ENCODE measurements at places on chromosomes 12 and 14.

GRCh38 chr14:34853041-34853440 is 22.1 kb downstream of the BAZ1A start:
- no peak for DNase-seq

DNA sequence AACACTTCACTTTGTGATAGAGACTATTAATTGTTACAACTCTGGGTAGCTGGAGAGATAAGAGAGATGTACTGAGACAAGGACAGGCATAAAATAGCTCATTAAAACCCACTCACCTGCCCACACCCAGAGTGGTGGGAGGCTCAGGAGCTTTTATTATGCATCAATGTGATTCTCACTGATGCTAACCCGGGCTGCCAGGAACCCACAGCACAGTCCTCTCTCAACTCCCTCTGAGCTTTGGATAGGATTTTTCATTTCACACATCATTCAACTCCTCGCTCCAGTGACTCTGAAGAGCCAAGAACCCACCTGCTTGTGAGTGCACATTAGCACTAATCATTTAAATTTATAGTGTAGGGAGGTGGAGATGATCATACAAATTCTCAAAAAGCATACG is 827.9 kb downstream of the FLRT2 start:
- DNase-seq = no peak

- no peak for DNase-seq
Observed at GRCh38 chr14:31855262-31855661, 221.8 kb upstream of the ARHGAP5 start.

- DNase-seq = no peak
Observed at GRCh38 chr14:58738189-58738836, 100.6 kb downstream of the DACT1 start.

DNA sequence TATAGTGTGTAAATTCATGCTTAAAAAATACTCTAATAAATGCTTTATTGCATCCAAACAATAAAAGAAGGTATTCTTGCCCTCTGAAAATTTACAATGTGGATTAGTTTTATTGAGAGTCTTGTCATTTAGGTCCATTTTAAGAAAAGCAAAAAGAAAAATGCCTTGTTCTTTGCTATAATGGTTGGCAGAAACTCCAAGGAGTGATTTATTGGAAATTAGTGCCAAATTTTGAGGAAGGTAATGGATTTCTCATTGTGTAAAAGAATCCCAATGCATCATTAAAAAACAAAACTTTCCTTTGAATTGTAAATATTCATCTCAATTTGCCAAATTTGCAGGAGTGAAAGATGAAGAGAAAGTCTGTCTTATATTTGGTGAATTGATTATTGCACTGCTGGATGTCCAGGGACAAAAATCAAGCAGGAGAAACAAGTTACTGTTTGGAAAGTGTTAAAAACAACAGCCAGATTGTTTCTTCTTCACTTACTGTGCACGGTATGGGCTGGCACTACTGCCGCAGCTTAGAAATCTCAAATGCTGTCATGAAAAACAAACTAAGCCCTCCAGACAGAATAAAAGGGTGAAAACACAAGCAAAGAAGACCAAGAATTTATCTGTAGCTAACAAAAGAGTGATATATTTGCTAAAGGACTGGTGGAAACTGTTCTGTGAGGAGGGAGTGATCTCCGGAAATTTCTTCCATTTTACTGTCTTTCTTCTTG is 511.7 kb downstream of the TMTC2 start:
- no peak for DNase-seq

- DNase-seq = no peak
Observed at GRCh38 chr14:95980402-95980801, 58.8 kb upstream of the C14orf132 start.

- no peak for DNase-seq
Observed at GRCh38 chr12:20367583-20368113, 689 bp upstream of the PDE3A start.

DNA sequence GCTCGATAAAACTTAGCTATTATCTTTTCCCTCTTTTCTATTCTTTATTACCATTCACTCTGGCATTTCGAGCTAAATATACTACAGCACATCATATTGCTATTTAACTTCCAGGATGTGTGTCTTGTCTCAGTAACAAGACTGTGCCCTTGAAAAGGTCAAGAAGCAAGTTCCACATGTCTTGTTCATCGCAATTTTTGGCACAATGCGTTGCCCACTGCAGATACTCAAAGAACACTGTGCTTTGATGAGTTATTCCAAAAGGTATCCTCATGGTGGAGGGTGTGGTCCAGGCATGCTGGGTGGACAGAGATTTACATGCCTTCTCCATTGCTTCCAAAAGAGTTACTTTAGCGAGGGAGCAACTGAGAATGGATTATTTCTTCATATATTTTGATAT is 6.6 kb downstream of the E2F7 start:
- no peak for DNase-seq

GRCh38 chr14:89524990-89525667 is 108.1 kb upstream of the FOXN3 start:
- no peak for DNase-seq

DNA sequence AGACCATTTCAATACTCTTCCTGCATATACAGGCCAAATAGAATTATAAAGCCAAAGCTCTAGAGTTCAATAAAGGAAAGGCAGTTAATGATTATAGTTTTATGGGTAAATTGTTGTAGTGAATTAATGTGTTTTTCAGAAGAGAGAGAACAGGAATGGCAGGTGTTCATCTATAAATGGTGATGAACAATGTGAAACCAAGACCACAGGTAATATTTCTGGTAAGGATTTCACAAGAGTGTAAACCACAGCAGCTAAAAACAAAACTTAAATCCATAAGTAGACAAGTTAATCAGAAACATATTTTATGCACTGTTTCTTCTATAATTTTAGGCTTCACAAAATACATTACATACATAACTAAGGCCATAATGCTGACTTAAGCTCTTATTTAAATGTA is 204.4 kb downstream of the SYT1 start:
- no peak for DNase-seq

DNA sequence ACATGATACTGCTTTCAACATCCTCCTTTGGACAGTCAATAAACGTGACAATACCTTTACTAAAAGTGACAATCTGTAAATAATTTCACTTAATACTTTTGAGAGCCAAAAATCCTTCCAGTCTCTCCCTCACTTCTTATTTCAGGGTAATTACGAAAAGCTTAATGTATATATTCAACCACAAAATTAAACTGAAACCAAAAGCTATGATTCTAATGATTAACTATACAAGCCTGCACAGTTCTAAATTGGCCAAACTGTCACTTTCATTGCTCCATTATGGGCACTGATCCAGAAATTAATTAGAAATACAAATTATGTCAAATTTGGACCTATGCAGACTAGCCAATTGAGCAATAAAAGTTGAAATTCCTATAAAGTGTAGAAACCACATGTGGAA is 696.5 kb upstream of the MIS18BP1 start:
- no peak for DNase-seq

- DNase-seq = peak; percentile 43
Observed at GRCh38 chr14:94124582-94125377, 4.6 kb downstream of the IFI27L2 start.

DNA sequence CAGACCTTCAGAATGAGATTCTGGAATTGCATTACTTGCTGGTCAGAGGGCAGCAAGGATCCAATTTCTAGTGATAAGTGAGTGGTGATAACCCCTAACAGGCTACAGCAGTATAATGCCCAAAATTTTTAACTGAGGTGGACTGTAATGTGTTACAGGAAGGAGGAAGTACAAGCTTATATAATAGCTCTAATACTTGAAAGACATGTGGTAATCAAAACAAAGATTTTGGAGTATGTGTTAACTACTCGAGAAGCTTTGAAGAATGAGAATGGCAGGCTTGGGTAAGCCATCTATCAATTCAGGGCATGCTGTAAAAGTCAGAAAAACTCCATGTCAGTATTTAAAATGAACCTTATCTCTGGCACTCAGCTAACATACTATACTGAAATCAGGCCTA is 70.5 kb downstream of the ANKS1B start:
- no peak for DNase-seq

DNA sequence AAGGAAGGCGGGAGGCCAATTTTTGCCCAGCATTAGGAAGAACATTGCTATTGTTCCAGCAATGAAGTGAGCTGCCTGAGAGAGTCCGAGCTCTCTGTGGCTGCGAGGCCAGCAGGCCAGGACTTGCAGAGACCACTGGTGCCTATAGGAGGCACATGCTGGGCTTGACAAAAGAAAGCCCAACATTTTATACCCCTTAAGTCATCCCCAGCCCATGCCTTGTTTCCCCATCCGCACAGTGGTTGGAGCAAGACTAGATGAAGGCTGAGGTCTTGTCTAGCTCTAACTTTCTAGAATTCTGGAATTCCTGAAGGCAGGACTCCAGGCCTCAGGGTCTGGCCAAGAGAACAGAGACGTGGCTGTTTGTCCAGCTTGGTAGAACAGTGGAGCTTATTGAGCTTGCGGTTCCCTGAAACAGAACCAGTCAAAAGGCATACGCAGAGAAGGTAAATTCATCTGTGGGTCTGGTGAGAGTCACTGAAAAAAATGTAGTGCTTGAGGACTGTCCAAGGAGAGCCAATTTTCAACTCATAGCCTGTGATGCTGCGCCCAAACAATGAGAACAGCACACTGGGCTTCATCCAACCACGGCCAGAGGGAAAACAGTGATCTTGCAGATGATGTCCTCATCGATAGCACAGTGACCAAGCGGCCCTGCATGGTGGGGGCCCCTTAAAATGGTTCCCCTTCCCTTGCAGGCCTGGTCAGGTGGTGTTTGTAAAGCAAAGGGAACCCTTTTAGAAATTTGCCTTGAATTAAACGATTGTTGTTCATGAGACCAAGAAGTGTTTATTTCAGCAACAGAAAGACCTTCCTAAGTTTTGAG is 27.1 kb upstream of the COL2A1 start:
- no peak for DNase-seq

DNA sequence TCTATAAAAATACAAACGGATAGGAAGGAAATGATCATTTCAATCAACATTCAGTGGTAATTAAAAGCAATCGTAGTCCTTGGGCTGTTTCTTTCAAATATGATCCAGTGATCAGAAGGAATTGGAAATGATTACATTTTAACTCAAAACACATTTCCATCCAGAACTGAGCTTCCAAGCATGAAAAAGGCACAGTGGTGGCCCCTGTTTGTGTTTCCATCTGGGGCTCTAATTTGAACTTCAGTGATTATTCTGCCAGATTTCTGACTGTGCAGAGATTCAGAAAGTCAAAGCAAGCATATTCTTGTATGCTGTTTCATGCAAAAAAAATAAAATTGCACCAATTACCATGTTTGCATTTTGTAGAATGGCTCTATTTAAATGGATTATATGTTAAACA is 157.0 kb upstream of the LMNTD1 start:
- no peak for DNase-seq

- no peak for DNase-seq
Observed at GRCh38 chr12:80064269-80064668, 35.1 kb upstream of the OTOGL start.

DNA sequence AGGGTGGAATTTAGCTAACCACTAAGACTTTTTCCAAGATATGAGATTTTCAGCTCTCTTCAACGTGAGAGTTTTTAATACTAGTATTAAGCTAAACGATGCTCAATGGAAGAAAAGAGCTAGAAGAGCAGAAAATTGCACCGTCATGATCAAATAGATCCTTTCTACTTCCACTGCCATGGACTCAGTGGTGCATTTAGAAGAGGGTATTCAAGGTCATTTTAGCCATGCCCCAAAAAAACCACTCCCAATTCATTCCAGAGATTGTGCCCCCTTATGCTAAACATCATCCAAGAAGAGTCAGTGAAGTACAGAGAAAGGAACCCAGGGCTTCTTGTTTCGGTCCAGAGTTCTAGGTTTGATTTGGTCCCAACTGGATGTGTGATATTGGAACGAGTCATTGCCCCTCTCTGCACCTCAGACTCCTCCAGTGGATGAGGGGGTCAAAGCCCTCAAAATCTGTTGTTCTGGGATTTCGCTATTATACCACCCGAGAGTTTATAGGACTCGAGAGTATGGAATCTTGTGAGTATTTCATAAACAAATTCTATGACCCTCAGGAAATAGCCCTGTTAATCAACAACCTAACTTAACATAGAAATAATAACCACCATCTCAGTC is 55.2 kb downstream of the DAD1 start:
- no peak for DNase-seq

- DNase-seq = no peak
Observed at GRCh38 chr12:100875156-100875555, 80.6 kb downstream of the ANO4 start.

DNA sequence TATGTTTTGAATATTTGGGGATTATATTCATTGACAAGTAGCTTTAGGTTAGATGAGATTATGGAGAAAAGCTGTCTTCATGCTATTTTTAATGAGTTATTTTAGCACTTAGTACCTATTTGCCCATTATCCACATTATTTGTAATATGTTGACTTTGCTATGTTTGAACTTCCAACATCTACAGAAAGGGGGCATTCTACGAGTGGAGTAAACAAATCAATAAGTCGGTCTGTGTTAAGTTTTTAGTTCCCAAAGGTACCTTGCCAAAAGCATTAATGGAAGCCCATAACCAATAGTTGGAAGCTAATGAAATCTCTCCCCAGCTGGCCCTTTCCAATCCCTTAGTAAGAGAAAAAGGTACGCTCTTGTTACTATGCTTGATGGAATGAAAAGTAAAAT is 250.0 kb upstream of the E2F7 start:
- no peak for DNase-seq

DNA sequence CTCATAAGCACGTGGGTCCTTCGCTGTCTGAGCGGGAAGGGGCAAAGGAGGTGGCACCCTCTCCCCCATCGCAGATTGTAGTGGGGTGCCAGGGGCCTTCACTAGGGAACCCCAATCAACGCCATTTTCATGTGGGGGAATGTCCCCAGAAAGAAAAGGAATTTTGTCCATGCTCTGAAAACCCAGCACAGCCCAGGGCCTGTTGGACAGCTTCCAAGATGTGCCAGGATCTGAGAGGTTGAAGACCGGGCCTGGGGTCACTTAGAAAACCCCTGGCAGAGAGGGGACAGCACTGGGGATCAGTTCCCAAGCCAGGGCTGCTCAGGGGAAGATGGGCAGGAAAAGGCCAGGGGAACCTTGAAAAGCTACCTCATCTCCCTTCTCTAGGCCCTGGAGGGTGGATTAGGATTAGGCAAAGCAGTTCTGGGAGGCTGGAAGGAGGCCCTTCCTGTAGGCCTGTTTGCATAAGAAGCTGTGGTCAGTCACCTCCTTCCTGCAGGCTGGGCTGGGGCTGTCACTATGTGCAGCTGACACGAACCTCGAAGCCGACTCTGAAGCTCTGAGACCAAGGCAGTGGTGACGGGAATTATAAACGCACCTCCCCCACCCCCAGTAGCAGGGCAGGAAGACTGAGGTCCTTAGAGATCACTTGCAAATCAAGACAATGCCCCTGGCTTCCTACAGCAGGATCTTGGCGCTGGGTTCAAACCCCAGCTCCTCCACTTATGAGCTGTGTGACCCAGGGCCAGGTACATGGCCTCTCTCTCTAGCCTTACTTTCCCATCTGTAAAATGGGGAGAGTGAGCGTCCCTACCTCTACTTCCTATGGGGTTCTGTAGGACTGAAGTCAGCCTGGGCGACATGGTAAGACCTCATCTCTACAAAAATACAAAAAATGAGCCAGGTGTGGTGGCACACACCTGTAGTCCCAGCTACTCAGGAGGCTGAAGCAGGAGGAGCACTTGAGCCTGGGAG is 29.0 kb downstream of the TESC start:
- no peak for DNase-seq

GRCh38 chr14:101151226-101151926 is 247.9 kb upstream of the RTL1 start:
- no peak for DNase-seq

- DNase-seq = no peak
Observed at GRCh38 chr14:90663680-90664079, 152.6 kb downstream of the TTC7B start.

- no peak for DNase-seq
Observed at GRCh38 chr12:107607464-107608392, 77.9 kb upstream of the PWP1 start.

- no peak for DNase-seq
Observed at GRCh38 chr12:101002696-101003419, 207.2 kb downstream of the SLC5A8 start.

Measured in coronary artery (tissue), 2 donors.